ENCODE measurements at places on chromosomes 13 and 19.

GRCh38 chr13:59891053-59891452, 272.7 kb downstream of the DIAPH3 start:
- DNase-seq, result no peak

GRCh38 chr13:66405908-66406802, 824.0 kb downstream of the PCDH9 start:
- no peak for DNase-seq

GRCh38 chr13:30551189-30551588, 66.5 kb upstream of the USPL1 start:
- DNase-seq, result no peak

- no peak for DNase-seq
Observed at GRCh38 chr13:23778879-23779278, 110.3 kb downstream of the MIPEP start.

DNA sequence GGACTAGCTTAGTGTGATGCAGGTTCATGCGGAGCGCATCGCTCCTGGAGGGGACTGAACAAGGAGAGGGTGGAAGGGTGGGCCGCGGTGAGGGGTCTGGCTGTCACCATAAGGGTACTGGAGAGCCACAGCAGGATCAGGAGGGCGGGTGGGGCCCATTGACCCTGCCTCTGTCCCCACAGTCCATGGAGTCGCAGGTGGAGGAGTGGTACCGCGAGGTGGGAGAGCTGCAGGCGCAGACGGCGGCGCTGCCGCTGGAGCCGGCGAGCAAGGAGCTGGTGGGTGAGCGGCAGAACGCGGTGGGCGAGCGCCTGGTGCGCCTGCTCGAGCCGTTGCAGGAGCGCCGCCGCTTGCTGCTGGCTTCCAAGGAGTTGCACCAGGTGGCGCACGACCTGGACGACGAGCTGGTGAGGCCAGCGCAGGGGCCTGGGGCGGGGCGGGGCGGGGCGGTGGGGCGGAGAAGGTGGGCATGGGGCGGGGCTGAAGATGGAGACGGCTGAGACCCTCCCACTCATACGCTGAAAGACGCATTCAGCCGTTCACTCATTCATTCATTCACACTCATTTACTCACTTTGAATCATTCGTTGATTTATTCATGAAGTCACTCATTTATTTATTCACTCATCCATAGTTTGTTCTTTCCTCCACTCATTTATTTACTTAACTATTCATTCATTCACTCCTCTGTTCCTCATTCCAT, 27.5 kb upstream of the SHKBP1 start:
- DNase-seq, result peak; percentile 72

DNA sequence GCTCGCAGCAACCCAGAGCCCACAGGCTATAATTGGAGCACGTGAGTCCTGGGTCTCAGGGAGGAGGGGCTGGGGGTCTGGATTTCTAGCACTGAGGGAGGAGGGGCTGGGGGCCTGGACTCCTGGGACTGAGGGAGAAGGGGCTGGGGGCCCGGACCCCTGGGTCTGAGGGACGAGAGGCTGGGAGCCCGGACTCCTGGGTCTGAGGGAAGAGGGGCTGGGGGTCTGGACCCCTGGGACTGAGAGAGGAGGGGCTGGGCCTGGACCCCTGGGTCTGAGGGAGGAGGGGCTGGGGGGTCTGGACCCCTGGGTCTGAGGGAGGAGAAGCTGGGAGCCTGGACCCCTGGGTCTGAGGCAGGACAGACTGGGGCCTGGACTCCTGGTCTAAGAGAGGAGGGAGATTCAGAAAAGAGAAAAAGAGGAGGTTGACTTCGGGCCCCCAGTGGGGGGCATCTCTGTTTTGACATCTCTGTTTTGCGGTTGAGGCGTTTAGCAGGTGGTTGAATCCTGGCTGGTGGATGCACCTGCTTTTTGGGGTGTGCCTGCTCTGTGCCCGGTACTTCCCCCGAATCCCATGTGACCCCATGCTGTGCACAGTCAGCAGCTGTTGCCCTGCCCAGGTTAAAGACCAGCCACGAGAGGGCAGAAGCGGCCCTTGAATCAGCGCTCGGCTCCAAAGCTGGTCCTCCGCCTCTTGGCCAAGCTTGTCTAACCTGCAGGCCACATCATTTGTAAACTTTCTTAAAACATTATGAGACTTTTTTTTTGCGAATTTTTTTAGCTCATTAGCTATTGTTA, 10.5 kb downstream of the PVR start:
- DNase-seq, result peak; percentile 59

- no peak for DNase-seq
Observed at GRCh38 chr19:31500197-31500830, 151.1 kb upstream of the TSHZ3 start.

- DNase-seq, result no peak
Observed at GRCh38 chr19:46251416-46251815, 21.9 kb downstream of the IGFL1 start.

GRCh38 chr19:2315818-2316353, 7.9 kb upstream of the LINGO3 start:
- DNase-seq, result no peak

- DNase-seq, result no peak
Observed at GRCh38 chr13:20190481-20191310, 2.0 kb downstream of the GJB2 start.

DNA sequence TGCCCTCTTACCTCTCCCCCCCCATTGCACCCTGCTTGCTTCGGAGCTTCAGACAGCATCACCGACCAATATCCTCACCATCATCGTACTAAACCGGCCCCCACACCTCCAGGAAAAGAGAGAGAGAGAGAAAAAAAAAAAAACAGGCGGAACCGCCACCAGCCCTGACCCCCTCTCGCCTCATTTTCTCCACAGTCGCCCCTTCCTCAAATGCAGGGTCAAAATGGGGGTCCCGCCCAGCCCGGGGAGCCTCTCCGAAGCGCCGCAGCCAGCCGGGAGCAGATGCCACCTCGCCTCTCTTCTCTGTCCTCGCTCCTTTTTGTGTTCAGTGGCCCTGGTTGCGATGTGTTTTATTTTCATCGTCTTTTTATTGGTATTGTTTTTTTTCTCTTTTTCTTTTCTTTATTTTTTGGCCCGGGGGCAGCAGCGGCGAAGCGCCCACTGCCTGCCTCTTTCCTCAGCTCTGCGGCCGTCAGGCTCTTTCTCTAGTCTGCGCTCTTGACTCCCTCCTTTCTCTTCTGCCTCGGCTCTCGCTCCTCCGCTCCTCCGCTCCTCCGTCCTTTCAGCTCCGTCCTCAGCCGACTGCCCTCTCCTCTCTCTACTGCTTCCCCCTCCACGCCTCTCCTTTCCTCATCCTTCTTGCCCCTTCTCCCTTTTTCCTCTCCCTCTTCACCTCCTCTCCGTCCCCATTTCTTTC, 41.4 kb downstream of the DEDD2 start:
- no peak for DNase-seq

- no peak for DNase-seq
Observed at GRCh38 chr19:38944981-38945506, 14.3 kb downstream of the MRPS12 start.

- no peak for DNase-seq
Observed at GRCh38 chr13:33212396-33212795, 73.2 kb downstream of the STARD13 start.

DNA sequence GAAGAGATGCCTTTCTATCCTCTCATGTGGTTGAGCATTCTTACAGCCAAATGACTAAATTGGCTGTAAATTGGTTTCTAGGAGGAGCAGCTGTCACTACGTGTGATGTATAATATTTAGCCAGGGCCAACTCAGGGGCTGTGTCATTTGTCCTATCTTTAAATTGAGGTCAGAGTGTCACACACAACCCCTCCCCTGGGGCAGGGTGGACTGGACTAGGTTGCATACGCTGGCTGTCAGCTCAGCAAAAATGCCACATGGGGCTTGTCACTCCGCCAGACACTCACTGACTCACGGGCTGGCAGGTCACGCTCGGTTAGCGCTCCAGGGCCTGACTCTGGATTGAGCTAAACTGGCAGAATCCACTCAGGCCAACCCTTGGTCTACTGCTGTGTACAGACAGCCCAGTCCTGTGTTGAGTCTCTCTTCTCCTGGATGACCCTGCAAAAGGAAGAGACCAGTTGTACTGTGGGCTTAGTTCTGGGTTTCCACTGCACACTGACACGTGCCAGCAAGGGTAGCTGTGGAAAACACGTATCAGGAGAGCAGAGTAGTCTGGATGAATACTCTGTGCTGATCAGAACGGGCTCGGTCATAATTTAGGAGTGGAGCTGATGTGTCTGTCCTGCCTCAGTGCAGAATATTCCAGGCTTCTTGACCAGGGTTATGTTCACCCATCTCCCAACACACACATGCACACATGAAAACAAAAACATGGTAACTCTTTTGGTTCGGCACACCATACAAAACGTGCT, 29.1 kb downstream of the SHISA2 start:
- no peak for DNase-seq

- DNase-seq, result no peak
Observed at GRCh38 chr13:94305463-94305862, 174.0 kb downstream of the DCT start.

- DNase-seq, result no peak
Observed at GRCh38 chr13:40666933-40667621, 636 bp upstream of the FOXO1 start.

GRCh38 chr13:110636053-110636475, 20.7 kb downstream of the NAXD start:
- no peak for DNase-seq

DNA sequence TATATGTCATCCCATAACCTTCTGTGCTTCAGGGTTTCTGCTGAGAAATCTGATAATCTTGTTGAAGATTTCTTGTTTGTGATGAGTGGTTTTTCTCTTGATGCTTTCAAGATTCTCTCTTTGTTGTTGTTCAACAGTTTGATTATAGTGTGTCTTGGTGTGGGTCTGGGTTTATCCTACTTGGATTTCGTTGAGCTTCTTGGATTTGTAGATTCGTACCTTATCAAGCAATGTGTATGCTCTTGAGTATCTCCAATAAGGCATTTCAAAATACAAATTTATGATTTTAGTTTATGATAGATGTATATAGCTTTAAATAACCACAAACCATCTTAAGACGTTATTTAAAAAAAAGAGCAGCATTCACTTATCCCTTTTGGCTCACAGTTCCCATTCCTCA, 57.5 kb downstream of the URI1 start:
- no peak for DNase-seq

- no peak for DNase-seq
Observed at GRCh38 chr19:2135474-2136402, 15.6 kb downstream of the AP3D1 start.

DNA sequence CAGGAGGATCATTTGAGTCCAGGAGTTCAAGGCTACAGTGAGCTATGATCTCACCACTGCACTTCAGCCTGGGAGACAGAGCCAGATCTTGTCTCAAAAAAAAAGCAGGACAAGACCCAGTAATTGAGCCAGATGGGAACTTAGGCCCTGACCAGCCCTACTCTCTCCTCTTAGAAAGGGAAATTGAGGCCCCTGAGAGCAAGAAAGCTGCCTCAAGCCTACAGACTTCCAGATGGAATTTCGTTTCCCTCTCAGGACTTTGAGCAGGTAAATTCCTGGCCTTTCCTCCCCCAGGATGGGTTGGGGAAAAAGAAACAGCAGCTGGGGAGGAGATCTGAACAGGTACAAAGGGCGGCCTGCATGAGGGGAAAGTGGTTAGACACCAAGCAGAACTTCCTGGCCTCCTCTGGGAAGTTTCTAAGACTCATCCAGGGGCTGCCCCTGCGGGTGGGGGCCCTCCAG, 3.6 kb upstream of the BCL3 start:
- DNase-seq, result no peak

DNA sequence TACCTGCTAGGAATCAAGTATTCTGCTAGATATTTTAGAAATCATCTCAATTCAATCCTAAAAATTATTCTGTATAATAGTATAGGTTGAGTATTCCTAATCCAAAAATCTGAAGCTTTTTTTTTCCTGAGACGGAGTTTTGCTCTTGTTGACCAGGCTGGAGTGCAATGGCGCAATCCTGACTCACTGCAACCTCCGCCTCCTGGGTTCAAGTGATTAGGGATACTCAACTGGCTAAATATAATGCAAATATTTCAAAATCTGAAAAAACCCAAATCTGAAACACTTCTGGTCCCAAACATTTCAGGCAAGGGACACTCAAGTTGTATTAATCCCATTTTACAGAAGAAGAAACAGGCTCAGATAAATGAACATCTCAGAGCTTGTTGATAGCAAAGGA, 17.2 kb upstream of the USPL1 start:
- no peak for DNase-seq

- no peak for DNase-seq
Observed at GRCh38 chr13:33545492-33545891, 259.9 kb upstream of the STARD13 start.

- DNase-seq, result no peak
Observed at GRCh38 chr19:7989071-7989575, 16.3 kb downstream of the ELAVL1 start.

DNA sequence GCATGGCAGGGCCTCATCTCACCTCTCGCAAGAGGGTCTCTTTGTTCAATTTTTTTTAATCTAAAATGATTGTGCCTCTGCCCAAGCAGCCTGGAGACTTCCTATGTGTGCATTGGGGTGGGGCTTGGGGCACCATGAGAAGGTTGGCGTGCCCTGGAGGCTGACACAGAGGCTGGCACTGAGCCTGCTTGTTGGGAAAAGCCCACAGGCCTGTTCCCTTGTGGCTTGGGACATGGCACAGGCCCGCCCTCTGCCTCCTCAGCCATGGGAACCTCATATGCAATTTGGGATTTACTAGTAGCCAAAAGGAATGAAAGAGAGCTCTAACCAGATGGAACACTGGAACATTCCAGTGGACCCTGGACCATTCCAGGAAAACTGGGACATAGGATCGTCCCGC, 8.0 kb downstream of the FXYD3 start:
- no peak for DNase-seq

GRCh38 chr13:98228661-98229341, 51.7 kb upstream of the RNF113B start:
- no peak for DNase-seq

DNA sequence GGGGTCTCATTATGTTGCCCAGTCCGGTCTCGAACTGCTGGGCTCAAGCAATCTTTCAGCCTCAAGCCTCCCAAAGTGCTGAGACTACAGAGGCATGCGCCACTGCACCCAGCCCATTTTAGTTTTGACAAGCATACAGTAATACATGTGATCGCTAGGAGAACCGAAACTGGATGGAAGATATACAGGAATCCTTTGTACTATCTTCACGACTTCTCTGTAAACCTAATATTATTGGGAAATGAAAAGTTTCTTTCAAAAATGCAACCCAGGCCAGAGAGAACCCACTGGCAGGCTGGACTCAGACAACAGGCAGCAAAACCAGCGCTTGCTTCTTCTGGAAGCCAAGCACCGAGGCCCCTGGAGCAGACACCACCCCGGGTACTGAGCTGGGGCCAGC, 9.4 kb downstream of the C19orf12 start:
- DNase-seq, result no peak
